Stimulated activated CD4-positive, alpha-beta T cell treated with anti-CD3 and anti-CD28 coated beads, Interleukin-12 subunit alpha, Interleukin-12 subunit beta, amount 100 ng/mL, for 24 hours (primary cell): ENCODE measurements at places on chromosomes 5 and 9.

GRCh38 chr9:36134761-36135505 lies 1.6 kb upstream of the GLIPR2 start:
- no peak for DNase-seq

- DNase-seq = no peak
These were observed 25.7 kb downstream of the SREK1IP1 start for GRCh38 chr5:64742821-64743220.

- DNase-seq = no peak
These were observed 142.2 kb downstream of the SNX18 start for GRCh38 chr5:54659700-54660131.

- DNase-seq = no peak
These were observed 1.1 kb downstream of the HRCT1 start for GRCh38 chr9:35906923-35907699.

GRCh38 chr9:21119093-21119770 lies 22.4 kb downstream of the IFNW1 start:
- DNase-seq = no peak
